Stimulated activated CD8-positive, alpha-beta memory T cell treated with anti-CD3 and anti-CD28 coated beads, Interleukin-7, amount 100 ng/mL, for 1 hour (primary cell): ENCODE measurements at places on chromosomes 3 and 15.
A peak's percentile ranks its signal among the peaks of the same experiment; 100 is the strongest.

GRCh38 chr3:186108941-186109865 is at the start of gene ETV5:
TSS of gene ETV5 (minus strand) at chr3:186109089. CDS start at chr3:186105868, 3,221 bp downstream.
- DNase-seq = peak; percentile 69

- no peak for DNase-seq
Measured at GRCh38 chr3:59189939-59190338, 140.1 kb upstream of the CFAP20DC start.

DNA sequence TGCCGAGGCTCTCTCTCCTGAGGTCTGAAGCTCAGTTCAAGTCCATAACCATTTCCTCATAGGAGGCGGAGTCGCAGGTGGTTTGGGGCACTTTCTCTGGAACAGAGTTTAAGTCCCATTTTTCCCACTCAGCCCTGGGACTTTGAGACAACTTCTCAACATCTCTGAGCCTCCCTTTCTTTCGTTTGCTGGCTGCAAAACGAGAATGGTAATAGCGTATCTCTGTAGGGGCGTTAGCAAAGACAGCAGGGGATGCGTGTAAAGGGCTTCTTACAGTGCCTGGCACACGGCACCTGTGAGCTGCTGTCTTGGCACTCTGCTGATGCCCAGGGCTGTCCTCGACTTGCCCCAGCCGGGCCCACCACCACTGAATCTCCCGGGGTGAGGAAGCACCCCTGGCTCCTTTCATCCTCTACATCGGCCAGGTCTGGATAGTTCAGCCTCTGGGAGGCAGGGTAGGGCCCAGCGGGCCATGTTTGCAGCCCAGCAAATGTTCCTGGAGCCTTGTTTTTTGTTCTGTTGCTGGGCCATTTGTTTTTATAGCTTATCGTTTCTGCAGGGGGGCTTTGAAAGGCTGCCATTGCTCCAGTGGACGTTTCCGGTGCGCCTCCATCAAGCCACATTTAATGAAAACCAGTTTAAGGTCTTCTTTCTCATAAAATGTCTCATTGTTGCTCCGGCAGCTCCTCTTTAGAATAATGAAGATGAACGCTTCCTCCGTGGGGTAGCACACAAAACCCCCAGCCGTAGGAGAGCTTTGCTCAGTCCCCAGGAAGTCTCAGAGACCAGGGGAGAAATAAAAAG is 60.0 kb upstream of the WNT5A start:
- no peak for DNase-seq

DNA sequence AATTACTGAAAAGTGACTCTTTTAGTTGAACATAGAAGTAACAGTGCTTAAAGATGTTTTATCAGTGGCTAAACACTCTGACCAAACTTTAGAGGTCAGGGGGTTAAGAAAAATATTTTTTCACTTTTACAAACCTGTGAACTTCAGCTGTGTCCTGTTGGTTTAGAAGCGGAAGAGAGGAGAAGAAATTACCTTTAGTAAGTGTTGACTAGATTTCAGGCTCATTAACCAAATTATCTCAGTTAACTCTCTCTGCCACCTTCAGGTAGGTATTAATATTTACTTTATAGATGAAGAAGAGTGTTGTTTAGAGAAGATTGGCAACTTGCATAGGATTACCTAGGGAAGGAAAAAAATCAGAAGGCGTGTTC is 151.9 kb upstream of the CMC1 start:
- no peak for DNase-seq

DNA sequence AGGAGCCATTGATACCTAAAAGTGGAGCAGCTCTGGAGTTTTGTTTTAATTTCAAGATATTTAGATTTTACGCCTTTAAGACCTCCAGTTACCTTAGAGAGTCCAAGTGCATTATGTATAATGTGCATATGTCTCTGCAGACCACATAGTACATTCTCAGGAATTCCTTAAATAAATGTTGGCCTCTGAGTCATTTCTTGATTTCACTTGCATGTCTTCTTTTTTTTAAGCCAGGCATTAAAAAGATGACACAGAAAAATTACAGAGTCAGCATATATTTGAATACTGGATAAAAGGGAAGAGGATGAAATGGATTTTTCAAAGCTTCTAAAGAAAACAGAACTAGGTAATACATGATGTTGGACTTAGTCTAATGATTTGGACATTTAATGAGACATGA is 125.2 kb downstream of the TMCO5A start:
- DNase-seq = no peak

DNA sequence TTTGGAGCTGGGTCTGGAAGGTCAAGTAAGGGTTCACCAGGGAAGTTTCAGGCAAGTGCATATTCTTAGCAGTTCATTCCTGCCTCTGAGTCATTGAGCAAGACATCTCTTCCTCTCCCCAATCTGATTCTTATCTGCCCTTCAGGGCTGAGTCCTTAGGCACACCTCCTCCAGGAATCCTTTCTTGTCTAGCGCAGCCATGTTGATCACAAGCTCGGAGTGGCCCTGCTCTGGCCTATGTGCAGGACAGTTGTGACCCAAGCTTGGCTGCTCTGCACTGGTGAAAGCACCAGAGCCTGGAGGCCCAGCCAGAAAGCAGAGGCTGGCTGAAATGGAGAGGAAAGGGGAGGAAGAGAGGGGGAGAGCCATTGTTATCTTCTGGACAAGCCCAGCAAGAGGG is 30.9 kb upstream of the MRPS22 start:
- no peak for DNase-seq

- no peak for DNase-seq
Measured at GRCh38 chr3:72043204-72044133, 258.5 kb upstream of the PROK2 start.

GRCh38 chr15:74807282-74807681 is 5.4 kb upstream of the LMAN1L start:
- no peak for DNase-seq

DNA sequence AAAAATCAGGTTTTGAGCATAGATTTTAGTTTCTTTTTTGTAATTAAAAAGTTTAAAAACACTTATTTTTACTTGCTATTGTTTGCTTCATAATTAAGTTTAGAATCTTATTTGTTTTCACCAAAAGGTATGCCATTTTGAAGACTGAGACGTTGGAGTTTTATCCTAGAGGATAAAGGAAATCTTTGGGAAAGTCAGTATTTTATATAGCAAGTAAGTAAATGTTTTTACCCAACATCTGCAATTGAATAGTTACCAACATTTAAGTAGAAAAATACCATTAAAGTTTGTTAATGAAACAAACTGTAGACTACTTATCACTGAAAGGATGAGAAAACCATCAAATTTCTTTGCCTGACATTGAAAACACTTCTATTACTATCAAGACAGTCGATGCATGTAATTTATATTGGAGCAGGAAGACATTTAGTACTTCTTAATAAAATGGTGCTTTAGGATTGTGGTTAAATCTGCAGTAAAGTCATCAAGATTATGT is 14.0 kb upstream of the CHD2 start:
- no peak for DNase-seq

DNA sequence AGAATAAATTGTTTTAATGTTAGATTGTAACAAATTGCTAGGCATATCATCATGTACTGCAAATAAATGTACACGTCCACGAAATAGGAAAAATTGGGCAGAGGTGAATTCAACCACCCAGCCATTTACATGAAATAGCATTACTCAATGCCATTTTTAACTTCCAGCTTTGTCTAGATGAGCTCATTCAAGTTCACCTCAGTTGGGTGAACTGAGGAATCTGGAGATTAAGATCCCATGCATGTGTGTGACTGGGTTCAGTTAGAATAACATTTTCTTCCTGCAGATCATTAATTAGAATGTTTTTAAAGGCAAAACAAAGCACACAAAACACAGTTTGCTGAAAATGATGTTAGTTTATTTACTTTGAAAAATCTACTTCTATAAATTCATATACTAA is 767.8 kb upstream of the GOLIM4 start:
- DNase-seq = no peak

DNA sequence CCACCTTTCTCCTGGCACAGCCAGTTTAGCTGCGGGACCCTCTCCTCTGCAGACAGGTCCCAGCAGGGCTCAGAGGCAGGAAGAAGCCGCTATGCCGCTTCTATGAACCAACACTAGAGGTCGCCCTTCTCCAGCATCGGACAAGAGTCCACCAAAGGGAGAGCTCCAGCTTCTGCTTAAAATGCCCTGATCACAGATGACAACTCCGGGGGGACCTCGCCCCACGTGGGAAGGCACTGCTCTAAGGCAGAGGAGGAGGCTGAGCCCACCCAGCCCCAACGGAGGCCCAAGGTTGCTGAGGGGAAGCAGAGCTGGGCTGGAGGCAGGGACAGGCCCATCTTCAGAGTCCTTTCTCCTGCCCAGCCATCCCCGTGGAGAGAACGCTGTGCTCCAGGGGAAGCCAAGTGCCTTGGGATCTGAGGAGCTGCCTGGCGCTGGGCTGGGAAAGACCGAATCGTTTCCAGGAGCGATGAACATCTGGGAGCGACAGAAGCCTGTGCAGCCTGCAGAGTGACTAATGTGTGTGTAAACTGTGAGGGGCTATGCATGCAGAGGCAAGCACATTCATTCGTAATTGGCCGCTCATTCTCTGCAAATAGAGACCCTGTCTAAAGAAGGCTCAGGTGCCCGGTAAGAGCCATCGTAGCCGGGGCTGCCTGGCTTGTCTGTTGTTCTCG is 43.5 kb upstream of the BDH1 start:
- peak; percentile 59 for DNase-seq

GRCh38 chr3:54698054-54698453 is 229.8 kb downstream of the LRTM1 start:
- DNase-seq = no peak

- DNase-seq = no peak
Measured at GRCh38 chr3:177104299-177104992, 92.8 kb downstream of the TBL1XR1 start.

- no peak for DNase-seq
Measured at GRCh38 chr3:42262525-42262924, 3.5 kb downstream of the CCK start.

- no peak for DNase-seq
Measured at GRCh38 chr3:13513051-13513912, 33.2 kb downstream of the HDAC11 start.

DNA sequence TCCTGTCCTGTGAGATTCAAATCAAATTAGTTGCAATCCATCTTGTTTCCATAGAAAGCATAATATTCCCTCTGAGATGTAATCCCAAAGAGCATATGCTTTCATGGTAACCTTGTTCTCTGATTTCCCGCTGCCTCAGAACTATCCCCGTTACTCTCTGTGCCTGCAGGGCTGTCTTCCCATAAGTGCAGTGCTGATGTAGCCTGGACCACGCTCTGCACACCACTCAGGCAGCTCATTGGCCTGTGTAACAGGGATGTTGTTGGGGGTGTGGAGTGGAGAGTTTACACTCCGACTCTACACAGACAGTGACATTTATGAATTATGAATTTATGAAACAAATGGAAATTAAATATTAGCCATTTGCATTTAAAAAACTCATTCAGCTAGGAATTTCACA is 33.6 kb upstream of the CNTN3 start:
- no peak for DNase-seq

- DNase-seq = no peak
Measured at GRCh38 chr15:28946803-28947202, 61.0 kb downstream of the APBA2 start.

DNA sequence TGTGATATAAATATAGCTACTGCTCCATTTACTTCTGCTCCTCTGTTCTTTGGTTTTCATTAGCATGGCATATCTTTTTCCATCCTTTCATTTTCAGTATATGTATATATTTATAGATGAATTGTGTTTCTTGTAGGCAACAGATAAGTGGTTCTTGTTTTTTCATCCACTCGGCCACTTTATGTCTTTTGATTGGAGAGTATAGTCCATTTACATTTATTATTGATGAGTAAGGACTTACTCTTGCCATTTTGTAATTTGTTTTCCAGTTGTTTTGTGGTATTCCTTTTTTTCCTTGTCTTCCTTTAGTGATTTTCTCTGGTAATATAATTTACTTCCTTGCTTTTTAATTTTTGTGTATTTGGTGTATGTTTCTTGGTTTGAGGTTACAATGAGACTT is 26.8 kb upstream of the COPB2 start:
- DNase-seq = no peak

DNA sequence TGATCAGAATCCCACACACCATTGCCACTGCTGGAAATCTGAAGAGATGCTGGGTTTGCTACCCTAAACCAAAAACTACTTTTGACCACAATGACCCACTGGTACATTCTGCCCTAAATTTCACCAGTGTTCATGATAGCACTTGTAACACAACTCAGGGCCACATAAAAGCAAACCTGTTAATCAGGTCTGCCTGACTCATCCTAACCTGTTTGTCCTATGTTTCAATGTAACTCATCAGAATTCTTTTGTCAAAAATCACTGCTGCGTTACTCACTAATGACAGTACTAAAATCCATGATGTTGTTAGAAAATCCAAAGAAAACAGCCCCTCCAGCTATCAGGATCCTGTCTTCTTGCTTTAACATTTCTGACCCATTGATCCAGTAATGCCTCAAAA is 55.6 kb upstream of the XCR1 start:
- DNase-seq = no peak

DNA sequence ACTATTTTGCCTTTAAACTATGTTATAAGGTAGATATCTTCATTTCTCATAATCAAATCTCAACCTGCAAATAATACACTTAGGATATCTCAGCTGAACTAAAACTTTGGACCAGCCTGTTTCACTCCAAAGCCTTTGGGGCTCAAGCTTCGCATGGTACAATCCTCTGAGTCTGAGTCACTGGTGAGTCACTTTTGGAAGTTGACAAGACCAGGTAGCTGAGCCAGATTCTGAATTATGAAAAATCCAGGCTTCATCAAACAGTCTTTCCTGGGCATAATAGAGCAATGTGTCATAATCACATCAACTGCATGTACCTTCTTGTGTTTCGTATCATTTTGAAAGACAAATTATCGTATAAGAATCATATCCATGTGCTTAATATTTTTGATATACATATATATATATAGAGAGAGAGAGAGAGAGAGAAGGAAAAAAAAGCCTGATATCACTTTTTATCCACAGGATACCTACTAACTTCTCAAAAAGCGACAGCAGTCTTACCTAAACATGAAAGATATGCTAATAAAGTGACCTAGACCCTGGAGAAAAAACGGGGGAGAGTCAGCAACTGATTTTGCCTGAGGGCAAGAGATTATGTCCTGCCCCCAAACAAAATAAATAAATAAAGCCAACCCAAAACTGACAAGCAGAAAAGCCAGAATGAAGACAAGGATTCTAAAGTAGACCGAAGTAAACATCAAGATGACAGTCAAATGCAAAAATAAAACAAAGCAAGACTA is 263.9 kb upstream of the TGFBR2 start:
- no peak for DNase-seq

DNA sequence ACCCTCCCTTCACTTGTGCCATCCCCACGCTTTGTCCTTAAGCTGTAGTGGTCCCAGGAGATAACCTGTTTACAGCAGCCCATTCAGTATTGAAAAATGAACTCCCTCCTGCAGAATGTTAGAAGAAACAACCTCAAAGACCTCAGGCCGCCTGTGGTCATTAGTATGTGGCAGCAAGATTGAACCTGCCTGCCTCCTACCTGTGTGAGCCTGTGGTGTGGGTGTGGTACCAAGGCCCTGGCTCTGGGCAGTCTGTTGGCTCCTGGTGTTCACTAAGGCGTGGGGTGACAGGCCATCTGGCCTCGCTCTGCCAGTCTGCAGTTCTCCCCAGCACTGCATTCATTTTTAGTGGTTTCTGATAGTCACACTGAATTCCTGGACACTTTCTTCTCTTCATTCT is 21.0 kb downstream of the LSM3 start:
- no peak for DNase-seq

- no peak for DNase-seq
Measured at GRCh38 chr3:72942427-72942826, 54.2 kb upstream of the PPP4R2 start.
